ENCODE measurements at places on chromosomes 5 and 9. TPM values are rescaled to one million over a fixed set of nuclear protein-coding genes. Genes with fewer than 3 reads are reported as not detected.

DNA sequence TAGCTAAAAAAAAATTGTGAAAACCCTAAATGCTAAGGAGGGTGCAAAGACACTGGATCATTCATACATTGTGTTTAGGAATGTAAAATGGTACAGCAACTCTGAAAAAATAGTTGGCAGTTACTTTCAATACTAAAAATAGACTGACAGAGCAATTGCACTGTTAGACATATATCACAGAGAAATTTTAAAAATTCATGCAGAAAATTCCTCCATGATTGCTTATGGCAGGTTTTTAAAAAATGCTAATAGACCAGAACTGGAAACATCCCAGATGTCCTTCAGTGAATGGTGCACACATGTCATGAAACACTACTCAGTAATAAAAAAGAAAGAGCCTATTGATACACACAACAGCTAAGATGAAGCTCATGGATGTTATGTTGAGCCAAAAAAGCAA lies 349.8 kb upstream of the DAB2 start:
- DNase-seq = no peak

GRCh38 chr5:153079396-153079795 lies 411.1 kb upstream of the GRIA1 start:
- DNase-seq = no peak

- DNase-seq = no peak
Measured at GRCh38 chr9:1173993-1174392, 123.8 kb downstream of the DMRT2 start.

GRCh38 chr9:6132650-6133049 lies 83.0 kb upstream of the IL33 start:
- DNase-seq = no peak

GRCh38 chr5:179348011-179348530 lies 2.8 kb upstream of the ADAMTS2 start:
- DNase-seq = no peak

DNA sequence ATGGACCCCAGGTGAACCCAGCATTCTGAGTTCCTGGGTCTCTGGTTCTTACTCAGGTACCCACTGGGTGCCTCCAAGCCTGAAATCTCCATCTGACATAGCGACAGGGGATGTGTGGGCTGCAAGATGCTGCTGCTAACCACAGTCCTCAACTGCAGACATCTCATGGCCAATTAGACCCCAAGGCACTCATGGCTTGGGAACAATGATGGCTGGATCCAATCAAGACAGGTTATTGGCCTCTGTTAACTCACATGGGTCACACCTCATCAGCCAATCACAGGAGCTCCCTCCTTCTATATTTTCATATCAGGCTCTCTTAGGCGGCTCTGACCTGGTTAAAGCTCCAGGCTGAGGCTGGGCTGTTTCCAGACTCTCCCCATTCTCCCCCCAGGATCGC lies 57.0 kb downstream of the CXXC5 start:
- no peak for DNase-seq

- DNase-seq = no peak
Measured at GRCh38 chr9:23538461-23539003, 287.5 kb downstream of the ELAVL2 start.

- no peak for DNase-seq
Measured at GRCh38 chr5:146068206-146068605, 37.2 kb downstream of the PLAC8L1 start.

GRCh38 chr9:117098331-117098730 lies 316.5 kb downstream of the ASTN2 start:
- DNase-seq = no peak

- no peak for DNase-seq
Measured at GRCh38 chr9:110691002-110691549, 22.5 kb downstream of the MUSK start.

DNA sequence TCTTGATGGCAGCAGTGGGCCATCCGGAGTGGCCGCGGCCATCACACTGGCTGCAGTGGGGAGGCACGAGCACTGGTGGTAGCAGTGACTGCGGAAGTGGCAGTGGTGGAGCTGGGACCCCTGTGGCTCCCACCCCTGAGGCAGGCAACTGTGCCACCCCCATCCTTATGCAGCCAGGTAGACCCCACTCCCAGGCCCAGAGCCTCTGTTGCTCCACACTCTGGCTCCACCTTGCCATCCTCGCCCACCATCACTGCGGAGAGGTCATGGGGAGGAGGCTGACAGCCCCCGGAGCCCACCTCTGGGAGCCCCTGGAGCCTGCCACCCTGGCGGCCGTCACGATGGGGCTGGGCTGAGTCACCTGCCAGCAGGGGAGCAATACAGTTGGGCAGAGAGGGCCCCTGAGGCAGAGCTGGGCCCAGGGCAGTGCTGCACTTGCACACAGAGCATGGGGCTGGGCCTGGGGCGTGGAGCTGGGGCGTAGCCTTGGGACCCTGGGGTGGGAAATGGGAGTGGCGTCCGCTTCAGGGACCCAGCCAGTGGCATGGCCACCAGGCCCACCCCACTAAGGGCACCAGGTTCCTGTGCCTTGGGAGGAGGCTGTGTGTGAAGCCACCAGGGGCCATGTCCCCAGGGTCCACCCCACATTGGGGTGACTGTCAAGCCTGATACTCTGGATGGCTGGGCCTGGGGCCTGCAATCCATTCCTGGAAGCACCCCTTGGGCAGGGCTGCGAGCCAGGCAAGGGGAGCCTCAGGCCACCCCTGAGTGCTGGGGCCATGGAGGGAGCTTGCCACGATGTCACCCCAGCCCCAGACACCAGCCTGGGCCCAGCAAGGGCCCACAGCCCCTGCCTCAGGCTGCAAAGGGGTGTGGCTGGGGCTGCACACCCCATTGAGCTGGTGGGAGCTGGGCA lies 7.7 kb downstream of the AMBP start:
- no peak for DNase-seq

- DNase-seq = no peak
Measured at GRCh38 chr5:94776167-94776566, 157.7 kb downstream of the SLF1 start.

DNA sequence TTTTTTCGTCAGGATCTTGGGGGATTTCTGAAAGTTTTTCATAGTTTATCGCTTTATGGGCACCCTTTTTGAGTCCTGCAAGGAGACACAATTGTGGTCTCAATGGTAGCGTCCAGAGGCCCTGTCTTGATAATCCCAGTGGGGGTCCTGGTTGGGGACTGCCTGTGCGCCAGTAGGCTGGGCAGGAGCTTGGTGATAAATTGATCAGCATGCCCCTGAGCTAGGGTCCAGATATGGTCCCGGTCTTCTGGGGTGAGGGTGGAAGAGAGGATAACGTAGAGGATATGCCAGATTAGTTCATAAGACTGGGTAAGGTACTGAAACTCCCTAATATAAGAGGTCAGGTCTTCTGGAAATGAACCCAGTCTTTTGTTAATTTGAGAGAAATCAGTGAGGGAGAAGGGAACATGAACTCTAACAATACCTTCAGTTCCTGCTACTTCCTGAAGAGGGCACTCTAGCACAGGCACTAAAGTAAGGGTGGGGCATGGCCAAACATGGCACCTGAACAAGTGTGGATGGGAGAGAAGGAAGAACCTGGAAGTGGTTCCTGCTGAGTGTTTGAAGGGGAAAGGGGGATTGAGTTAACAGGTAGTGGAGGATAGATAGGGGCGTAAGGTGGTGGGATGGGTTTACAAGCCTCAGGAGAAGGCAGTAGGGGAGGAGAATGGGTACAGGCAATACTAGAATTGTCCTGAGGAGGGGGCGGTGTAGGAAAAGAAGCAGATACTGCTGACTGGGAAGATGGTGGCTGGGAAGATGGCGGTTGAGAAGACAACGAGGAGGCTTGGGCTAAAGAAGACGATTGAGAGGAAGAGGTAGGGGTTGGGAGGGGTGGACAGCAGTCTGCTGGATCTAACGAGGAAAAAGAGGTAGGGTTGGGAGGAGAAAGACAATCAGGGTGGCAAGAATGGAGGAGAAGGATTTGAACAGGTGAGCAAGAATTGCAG lies 33.8 kb upstream of the ANXA2R start:
- DNase-seq = peak; percentile 45

GRCh38 chr9:131180454-131180853 lies 55.1 kb downstream of the NUP214 start:
- no peak for DNase-seq

DNA sequence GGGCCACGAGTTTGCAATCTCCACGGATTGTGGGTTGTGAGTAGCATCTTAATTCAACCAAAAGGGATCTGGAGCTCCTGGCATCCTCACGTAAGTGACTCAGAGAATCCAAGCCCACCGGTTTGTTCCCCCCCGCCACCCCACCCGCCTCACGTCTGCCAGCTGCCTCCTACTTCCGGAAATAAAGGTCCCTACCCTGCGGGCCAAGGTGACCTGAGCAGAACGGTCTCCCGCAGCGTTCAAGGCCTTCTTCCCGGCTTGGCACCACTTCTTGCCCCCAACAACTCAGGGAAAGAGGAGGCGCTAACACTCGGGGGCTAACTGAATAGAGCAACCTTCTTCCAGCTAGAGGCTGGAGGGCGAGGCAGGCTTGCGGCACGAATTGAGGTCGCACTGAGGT lies 8.8 kb upstream of the GPRIN1 start:
- no peak for DNase-seq

- DNase-seq = no peak
Measured at GRCh38 chr5:68545636-68546295, 330.2 kb downstream of the PIK3R1 start.

- peak; percentile 58 for DNase-seq
Measured at GRCh38 chr9:128412120-128412790, 8.4 kb upstream of the CERCAM start.

GRCh38 chr9:99690573-99690972 lies 131.1 kb upstream of the NR4A3 start:
- no peak for DNase-seq

DNA sequence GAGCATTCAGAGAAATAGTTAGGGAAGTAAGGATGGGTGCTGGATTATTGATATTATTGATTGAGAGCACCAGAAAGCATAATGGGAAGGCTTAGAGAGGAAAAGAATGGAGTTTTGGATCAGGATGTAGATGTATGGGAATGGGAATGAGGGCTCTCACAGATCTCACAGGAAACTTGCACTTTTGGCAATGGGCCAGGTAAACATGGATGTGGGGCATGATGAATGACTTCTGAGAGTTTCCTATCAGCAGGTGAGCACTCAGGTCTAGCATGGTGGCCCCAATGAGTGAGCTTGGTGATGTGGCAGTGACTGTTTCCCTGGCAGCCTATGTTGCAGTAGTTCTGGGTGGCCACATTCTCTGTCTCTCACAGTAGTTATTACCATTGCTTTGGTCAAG lies 283.8 kb downstream of the FBXL7 start:
- no peak for DNase-seq

DNA sequence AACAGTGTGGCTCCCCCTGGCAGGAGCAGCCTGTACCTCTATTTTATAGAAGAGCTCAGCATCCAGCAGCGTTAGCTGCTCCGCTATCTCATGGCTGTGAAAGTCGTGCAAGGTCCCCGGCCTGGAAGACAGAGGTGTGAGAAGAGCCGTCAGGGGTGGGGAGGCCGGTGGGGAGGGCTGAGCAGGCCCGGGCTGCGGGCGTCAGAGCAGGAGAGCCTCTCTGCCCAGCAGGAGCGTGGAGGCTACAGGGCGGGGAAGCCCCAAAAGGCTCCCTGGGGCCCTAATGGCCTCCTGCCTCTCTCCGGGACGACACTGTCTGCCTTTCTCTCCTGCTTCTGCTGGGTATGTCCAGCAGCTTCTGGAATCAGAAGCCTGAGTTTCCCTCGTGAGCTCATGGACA lies 42.6 kb downstream of the PRRT1B start:
- DNase-seq = no peak

DNA sequence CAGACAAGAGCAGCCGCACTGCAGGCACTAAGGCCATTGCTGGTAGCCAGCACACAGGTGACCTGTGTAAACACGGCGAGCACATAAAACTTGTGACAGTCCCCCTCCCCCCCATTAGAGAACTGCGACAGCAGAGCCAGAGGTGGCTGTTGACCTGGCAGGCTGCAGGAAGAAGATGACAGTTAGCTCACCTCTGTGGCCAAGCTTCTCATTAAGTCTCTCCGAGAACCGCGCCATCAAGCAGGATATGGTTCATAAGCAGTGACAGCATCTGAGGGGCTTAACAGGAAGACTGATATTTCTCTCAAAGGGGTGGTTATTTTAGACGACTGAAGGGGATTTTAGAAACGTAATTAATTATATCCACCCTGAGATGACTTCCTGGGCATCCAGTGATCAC lies 5.2 kb downstream of the SURF4 start:
- no peak for DNase-seq

DNA sequence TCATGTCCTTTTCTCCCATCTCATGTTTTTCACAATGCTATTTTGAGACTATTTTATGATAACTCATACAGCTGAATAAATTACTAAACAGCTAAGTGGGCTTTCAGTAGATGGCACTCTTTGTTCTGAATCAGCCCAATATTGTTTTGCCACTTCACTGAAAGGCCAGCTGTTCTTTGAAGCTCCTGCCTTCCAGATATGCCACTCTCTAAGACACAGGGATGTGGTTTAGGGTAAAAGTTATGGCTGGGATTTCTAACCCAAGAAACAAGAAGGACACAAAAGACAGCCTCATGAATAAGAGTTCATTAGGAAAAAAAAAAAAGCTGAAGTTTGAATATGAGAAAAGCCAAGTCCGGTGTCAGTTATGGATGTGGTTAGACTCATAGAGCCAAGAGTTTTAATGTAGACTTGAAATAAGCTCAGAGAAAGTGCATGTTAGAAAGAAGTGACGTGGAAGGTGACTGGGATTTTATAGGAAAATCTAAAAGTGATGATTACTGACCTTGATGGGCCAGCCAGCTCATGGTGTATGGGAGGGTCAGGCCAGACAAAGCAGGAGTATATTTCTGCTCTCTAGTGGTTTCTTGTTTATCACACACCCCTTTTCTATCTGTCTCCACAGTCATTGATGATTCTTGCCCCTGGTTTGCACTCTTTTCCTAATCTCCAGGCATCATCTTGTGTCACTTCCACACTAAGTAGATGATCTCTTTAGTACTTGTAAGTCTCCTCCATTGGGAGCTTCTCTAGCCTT lies 488.5 kb downstream of the NR2F1-AS1 start:
- no peak for DNase-seq

GRCh38 chr9:73847536-73847935 lies 649.6 kb upstream of the RORB start:
- no peak for DNase-seq

DNA sequence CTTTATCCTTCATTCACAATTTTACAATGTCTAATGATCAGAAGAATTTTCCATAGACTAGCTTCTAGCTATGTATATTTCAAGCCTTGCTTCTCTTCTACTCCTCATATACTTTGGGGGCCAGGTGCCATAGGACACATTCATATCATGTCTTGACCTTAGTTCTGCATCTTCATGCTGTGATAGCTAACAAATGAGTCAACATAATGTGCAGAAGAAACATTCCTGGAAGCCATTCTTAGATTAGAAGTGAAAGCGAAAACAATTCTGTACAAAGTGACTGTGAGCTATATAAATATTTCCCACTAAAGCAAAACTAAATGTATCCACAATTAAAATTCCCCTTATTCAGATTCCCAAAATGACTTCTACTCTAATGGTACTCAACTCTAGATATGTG lies 320.2 kb upstream of the NREP start:
- DNase-seq = no peak

Gene GOLGA2
- 133 TPM for total RNA-seq

Gene CARD19
- total RNA-seq = 147 TPM

Gene PCDHGA9
- total RNA-seq = 13.0 TPM

Gene SPINK13
- 0.50 TPM for total RNA-seq

Gene RASA1
- 65.2 TPM for total RNA-seq

Gene NPR3
- 3.2 TPM for total RNA-seq

Gene CA9
- 11.0 TPM for total RNA-seq

Gene EGFL7
- total RNA-seq = 106 TPM

Gene C9
- total RNA-seq = 0.74 TPM

Gene CEL
- 2.6 TPM for total RNA-seq

Gene KYAT1
- total RNA-seq = 18.0 TPM

Gene PARP8
- 14.4 TPM for total RNA-seq

Gene ELOVL7
- 2.4 TPM for total RNA-seq

Gene IDNK
- 4.9 TPM for total RNA-seq

Gene ANKRD31
- 16.9 TPM for total RNA-seq

Gene UBQLN1
- total RNA-seq = 146 TPM

Gene SGCD
- 2.8 TPM for total RNA-seq

Gene CCL28
- 7.6 TPM for total RNA-seq
